ENCODE measurements at places on chromosomes 1 and 21. TPM values are rescaled to one million over a fixed set of nuclear protein-coding genes. Genes with fewer than 3 reads are reported as not detected.

- no peak for ATAC-seq
These were observed 3.2 kb downstream of the ZFYVE9 start for GRCh38 chr1:52145137-52145536.

DNA sequence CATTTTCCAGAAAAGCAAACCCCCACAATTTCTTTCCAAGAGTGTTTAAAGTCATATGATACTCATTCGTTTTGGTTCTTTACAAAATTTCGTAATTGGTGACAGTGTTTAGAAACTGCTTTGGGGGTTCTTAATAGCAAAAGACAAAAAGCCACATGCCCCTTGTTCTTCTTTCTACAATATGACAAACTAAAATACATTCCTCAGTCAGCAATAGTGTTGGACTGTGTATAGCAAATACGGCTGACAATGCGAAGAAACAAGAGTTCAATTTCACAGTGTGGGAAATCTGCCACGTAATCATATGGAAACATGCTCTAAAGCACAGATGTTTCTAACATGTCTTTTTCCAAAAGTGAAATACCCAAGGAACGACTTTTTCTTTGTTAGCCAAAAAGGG, 7.6 kb upstream of the IFNAR1 start:
- no peak for ATAC-seq

CFHR2 gene
- total RNA-seq: not detected

DNA sequence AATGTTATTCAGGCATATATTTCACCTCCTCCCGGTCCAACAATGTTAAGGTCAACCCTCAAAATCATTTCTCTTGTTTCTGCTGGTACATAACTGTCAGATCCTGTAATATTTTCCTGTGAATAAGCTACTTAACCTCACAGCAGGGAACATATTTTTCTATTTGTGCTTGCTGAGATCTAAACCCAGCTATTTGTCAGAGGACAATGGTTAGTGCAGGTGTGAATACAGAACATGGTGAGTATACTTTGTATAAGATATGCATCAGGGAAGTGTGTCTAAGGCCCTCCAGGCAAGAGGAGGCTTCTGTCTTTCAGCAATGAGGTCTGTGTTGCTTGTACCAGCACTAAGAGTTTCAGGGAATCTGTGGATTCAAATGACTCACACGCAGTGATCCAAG, 970.6 kb downstream of the NCAM2 start:
- ATAC-seq: no peak

FCRLB gene
- not detected for total RNA-seq
